Activated T-helper 1 cell treated with anti-CD3 and anti-CD28 coated beads, Interleukin-12 subunit alpha, Interleukin-12 subunit beta, Interleukin-2, Interleukin-4 antibody, amounts not matched to agents 30 ng/mL and 10 ng/mL and 1 ng/mL, durations not matched to agents 14 hours and 24 hours and 36 hours (primary cell): ENCODE measurements at places on chromosomes 4 and X. TPM values are rescaled to one million over a fixed set of nuclear protein-coding genes. Genes with fewer than 3 reads are reported as not detected.

NAA11 gene
- total RNA-seq = not detected in 2 replicates

INTU gene
- 0.02 TPM in 1 of 2 replicates, not detected in the other for total RNA-seq

TRIM60 gene
- total RNA-seq = not detected in 2 replicates

TMPRSS11A gene
- total RNA-seq = not detected in 2 replicates

VCX3B gene
- not detected in 2 replicates for total RNA-seq

BTC gene
- not detected in 2 replicates for total RNA-seq

- H3K27ac ChIP-seq = no peak overlapping the region
- H3K4me1 ChIP-seq = peaks cover 7% of the 10 kb centered on the region
- H3K27me3 ChIP-seq = no peaks in the 10 kb centered on the region
- DNase-seq = no peak
Measured at GRCh38 chr4:100017637-100018310, 67.7 kb upstream of the H2AZ1 start.

- no peak overlapping the region for H3K27ac ChIP-seq
- DNase-seq = no peak
- H3K4me3 ChIP-seq = no peak overlapping the region
- H3K4me1 ChIP-seq = no peaks in the 10 kb centered on the region
Measured at GRCh38 chr4:107815158-107815557, 9.6 kb upstream of the SGMS2 start.

DNA sequence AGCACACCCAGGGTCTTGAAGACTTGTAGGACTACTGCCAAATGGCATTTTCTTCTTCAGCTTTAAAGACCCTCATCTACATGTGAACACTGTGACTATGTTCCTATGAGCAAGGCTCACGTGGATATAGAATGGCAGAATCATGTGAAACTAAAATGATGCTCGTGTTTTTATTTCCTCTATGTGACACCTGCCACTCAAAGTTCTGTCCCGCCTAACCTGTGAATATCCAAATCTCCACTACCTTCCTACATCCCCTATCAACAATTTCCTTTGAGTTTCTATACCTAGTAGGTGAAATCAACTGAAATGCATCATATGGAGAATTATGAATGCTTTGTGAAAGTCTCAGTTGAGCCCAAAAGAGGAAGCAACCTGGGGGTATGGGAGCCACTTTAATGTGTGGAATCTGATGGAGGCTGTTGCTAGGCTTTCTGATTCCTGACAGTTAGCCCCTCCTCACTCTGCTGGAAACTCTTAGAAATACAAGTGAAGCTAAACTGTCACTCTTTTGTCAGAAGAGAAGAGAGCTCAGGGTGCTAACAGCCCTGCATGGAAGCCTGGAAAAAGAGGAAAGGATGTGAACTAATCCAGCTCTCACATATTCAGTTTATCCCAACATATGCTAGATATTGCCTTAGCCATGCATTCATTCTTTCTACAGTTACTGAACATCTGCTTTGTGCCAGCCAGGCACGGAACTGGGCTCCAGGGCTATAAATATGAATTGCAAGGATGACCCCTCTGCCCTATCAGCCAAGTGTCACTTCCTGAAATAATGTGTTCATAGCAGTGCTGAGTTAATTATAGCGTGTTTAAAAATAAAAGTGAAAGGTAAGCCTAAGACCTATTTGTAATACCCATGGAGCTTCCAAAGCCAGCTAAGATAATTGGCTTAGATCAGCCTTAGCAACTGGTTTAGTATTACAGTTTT lies 11.0 kb downstream of the LHFPL1 start:
- no peaks in the 10 kb centered on the region for H3K36me3 ChIP-seq
- no peaks in the 10 kb centered on the region for H3K4me1 ChIP-seq

DNA sequence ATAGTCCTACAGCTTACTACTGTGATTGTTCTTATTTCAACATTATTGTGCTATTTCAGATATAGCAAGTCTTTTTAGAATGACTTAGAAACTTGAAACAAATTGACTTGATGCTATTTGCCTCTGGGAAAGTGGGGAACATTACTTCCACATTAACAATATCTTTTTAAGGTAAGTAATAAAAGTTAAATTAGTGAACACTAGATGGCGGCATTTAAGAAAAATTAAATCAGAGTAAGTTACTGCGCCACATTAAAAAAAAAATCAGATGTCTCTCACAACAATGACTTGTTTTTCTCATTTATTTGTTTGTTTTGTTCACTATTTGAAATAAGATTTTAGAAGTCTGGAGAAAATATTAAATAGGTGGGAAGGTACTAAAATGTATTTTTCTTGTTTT lies 1026.9 kb upstream of the SLIT2 start:
- DNase-seq = no peak
- no peaks in the 10 kb centered on the region for H3K36me3 ChIP-seq
- no peak overlapping the region for H3K27ac ChIP-seq
- no peak overlapping the region for H3K4me3 ChIP-seq
- H3K4me1 ChIP-seq = no peaks in the 10 kb centered on the region

- peaks cover 2% of the 10 kb centered on the region for H3K27me3 ChIP-seq
- no peak overlapping the region for H3K4me3 ChIP-seq
- H3K27ac ChIP-seq = no peak overlapping the region
- DNase-seq = no peak
- H3K4me1 ChIP-seq = no peaks in the 10 kb centered on the region
Measured at GRCh38 chr4:176367771-176368465, 48.2 kb downstream of the SPCS3 start.

GRCh38 chr4:47413521-47413920 lies 50.0 kb downstream of the COMMD8 start:
- no peaks in the 10 kb centered on the region for H3K4me1 ChIP-seq
- H3K4me3 ChIP-seq = no peak overlapping the region
- no peak for DNase-seq
- no peaks in the 10 kb centered on the region for H3K36me3 ChIP-seq
- no peak overlapping the region for H3K27ac ChIP-seq
- no peaks in the 10 kb centered on the region for H3K27me3 ChIP-seq

DNA sequence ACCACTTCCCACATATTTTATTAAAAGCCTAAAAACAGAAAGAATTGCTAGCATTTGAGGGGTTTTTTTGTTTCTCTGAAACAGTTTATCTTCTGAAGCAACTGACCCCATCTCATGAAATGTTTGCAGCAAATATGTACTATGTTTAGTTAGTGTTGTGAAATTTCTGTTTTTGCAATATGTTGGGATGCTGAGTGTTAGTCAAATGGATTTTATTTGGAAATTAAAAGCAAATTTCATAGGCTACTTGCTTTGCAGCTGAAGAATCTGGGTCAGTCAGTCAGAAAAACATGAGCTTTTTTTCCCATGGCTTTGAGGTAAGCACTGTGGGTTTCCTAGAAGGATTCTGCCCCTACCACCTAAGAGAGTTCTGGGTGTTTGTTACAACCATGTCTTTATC lies 184.9 kb upstream of the DKK2 start:
- H3K4me3 ChIP-seq = no peak overlapping the region
- no peaks in the 10 kb centered on the region for H3K27me3 ChIP-seq
- no peak overlapping the region for H3K27ac ChIP-seq
- DNase-seq = no peak

DNA sequence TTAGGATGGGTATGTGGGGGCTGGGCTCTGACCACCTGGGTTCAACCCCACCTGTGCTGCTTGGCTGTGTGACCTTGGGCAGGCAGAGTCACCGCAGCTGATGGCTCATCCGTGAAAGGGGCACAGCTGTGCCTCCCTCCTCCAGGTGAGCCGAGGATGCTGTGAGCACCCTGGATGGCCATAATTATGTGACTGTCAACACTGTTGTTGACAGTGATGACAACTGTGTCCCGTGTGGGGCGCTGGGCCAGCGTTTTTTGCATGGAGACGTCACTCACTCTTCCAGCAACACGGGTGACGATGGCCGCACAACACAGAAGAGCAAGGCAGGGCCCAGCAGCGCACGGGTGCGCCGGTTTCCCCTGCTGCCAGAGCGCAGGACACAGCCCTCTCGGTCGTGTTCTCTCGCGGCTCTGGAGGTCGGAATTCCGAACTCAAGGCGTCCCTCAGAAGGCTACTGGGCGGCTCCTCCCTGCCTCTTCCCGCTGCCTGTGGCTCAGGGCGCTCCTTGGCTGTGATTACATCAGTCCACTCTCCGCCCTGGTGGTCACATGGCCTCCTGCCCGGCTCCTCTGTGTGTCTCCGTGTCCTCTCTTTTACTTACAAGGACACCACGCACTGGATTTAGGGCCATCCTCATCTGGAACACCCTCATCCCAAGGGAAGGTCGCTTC lies 1.3 kb downstream of the SH3TC1 start:
- peaks cover 1% of the 10 kb centered on the region for H3K27me3 ChIP-seq
- H3K4me1 ChIP-seq = peaks cover 30% of the 10 kb centered on the region
- peak; percentile 28 for DNase-seq
- peak overlapping the region; percentile 89 for H3K4me3 ChIP-seq
- H3K36me3 ChIP-seq = peaks cover 5% of the 10 kb centered on the region
- H3K27ac ChIP-seq = peak overlapping the region; percentile 95

DNA sequence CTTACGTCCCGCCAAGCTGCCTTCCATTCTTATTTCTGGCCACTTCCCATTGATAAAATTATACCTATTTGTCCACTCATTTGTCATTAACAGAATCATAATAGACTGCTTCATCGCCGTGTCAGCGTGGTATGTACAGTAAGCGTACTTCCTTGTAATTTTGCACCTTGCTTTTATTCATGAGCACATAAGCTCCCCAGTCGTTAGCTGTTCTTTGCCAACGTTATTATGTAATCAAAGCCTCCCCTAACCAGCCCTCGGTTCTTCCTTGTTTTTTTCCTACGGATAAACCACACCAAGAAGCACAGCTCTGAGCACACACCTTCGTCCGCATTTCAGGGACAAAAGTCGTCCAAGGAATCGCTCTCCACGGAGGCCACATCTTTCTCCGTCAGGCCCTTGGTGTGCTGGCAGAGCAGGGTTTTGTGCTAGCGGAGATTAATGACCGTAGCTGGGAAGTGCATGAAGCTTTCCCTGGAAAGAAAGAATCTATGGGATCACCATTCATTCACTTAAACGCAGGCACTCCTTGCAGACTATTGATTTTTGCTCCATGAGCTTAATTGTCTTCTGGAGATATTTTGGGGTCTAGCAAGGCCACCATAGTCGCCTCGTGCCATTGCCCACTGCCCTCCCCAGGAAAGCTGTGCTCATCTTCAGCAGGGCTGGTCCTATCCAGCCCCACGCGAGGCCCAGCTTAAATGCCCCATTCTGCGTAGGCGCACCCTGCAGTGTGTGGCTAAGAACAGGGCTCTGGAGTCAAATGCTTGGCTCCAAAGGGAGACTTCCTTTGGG lies 200.9 kb upstream of the PSAPL1 start:
- H3K27ac ChIP-seq = no peak overlapping the region
- H3K27me3 ChIP-seq = peaks cover 3% of the 10 kb centered on the region
- no peaks in the 10 kb centered on the region for H3K4me1 ChIP-seq
- no peaks in the 10 kb centered on the region for H3K36me3 ChIP-seq
- no peak overlapping the region for H3K4me3 ChIP-seq

- no peaks in the 10 kb centered on the region for H3K36me3 ChIP-seq
- H3K27ac ChIP-seq = no peak overlapping the region
- no peak for DNase-seq
- no peaks in the 10 kb centered on the region for H3K27me3 ChIP-seq
- no peaks in the 10 kb centered on the region for H3K4me1 ChIP-seq
Measured at GRCh38 chr4:1598206-1599025, 85.7 kb downstream of the FAM53A start.

DNA sequence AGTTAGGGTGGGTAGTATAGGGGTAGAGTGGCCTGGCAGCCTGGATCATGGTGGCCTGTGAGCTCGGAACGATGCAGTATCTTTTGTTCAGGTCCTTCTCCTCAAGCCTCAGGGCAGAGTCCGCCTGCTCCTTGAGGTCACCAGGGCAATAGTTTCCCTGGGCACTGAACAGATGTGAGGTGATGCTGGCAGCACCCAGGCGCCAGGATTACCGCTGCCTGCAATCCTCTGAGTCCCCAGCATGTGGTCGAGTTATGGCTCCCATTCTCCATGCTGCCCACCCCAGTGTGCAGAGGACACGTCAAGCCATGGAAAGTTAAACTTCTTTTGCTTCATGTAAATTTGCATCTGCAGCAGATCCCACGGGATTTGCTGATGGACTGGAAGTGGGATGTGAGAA lies 38.7 kb downstream of the NEIL3 start:
- H3K4me1 ChIP-seq = peaks cover 6% of the 10 kb centered on the region
- no peak for DNase-seq
- peak overlapping the region; percentile 78 for H3K27ac ChIP-seq
- H3K27me3 ChIP-seq = no peaks in the 10 kb centered on the region
- no peak overlapping the region for H3K4me3 ChIP-seq
- peaks cover 22% of the 10 kb centered on the region for H3K36me3 ChIP-seq

GRCh38 chr4:43244688-43245382 lies 352.3 kb downstream of the GRXCR1 start:
- no peaks in the 10 kb centered on the region for H3K27me3 ChIP-seq
- no peaks in the 10 kb centered on the region for H3K4me1 ChIP-seq
- no peaks in the 10 kb centered on the region for H3K36me3 ChIP-seq
- no peak overlapping the region for H3K27ac ChIP-seq

DNA sequence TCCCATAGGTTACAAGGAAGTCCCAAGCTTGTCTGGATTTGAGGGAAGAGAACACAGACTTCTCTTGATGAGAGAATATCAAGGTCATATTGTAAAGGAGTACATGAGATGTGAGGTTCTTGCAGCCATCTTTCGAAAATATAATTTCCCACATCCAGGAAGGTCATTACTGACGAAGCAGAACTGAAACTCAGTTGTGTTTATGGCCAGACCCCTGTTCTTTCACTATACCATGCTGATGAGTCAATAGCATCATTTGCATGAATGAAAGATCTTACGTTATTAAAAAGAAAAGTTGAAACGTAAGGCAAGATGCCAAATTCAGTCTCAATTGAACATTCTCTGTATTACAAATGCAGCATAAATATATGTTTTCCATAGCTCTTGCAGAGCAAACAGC lies 14.2 kb upstream of the CCDC149 start:
- no peak overlapping the region for H3K27ac ChIP-seq
- peaks cover 2% of the 10 kb centered on the region for H3K27me3 ChIP-seq
- no peaks in the 10 kb centered on the region for H3K4me1 ChIP-seq

DNA sequence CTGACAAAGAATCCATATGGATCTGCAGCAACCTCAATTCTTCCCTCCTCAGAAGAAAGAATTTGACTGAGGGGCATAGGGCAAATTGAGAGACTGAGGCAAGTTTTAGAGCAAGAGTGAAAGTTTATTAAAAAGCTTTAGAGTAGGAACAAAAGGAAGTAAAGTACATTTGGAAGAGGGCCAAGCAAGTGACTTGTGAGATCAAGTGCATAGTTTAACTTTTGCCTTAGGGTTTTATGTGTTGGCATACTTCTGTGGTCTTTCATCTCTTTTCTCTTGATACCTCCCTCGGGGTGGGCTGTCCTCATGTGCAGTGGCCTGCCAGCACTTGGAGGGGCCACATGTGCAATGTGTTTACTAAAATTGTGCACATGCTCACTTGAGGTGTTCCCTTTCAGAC lies 98.0 kb upstream of the MAGEB16 start:
- H3K36me3 ChIP-seq = no peaks in the 10 kb centered on the region
- no peak overlapping the region for H3K27ac ChIP-seq
- H3K4me3 ChIP-seq = no peak overlapping the region
- H3K4me1 ChIP-seq = no peaks in the 10 kb centered on the region
- H3K27me3 ChIP-seq = peaks cover 1% of the 10 kb centered on the region

DNA sequence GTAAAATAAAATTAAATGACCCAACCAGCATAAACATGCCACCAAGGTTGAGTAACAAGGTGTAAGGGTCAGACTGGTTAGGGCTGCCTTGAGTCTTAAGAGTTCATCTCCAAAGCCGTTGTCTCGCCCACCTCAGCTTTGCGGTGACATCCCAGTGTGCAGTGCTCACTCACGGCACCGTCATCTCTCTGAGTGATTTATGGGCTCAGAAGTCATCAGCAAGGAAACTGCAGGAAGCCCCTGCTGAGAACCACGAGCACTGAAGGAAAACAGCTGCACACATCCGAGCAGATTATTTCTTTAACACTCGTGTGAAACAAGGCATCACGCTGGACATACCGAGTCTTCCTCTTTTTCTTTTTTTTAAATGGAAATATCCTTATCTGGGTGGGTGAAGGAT lies 411.1 kb downstream of the TRIML1 start:
- H3K4me1 ChIP-seq = no peaks in the 10 kb centered on the region
- DNase-seq = no peak
- H3K4me3 ChIP-seq = no peak overlapping the region
- H3K27ac ChIP-seq = no peak overlapping the region
- no peaks in the 10 kb centered on the region for H3K36me3 ChIP-seq
